ENCODE measurements at places on chromosomes 1 and 21.

DNA sequence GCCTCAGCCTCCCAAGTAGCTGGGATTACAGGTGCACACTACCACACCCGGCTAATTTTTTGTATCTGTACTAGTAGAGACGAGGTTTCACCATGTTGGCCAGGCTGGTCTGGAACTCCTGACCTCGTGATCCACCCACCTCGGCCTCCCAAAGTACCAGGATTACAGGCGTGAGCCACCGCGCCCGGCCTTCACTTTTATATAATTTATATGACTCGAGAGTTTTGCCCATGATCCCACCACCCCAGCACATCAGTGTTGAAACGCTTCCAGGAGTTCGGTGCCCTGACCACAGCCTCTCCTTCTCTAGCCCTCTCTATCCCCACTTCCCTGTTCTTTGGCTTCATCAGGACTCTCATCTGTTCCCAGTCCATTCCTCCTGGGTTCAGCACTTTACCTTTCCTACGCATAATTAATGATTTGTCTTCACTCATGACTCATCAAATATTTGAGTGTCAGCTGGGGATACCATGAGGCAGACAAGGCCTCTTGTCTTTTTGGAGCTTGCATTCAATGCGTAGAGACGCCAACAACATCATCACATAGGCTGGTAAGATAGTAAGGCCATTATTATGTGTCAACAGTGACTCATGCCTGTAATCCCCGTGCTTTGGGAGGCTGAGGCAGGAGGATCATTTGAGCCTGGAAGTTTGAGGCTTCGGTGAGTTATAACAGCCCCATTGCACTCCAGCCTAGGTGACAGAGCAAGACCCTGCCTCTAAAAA is 1.4 kb downstream of the PMF1 start:
- DNase-seq: no peak

GRCh38 chr21:31158789-31159581 is 120.7 kb upstream of the KRTAP19-8 start:
- DNase-seq: no peak

GRCh38 chr1:198873696-198874230 is 234.9 kb downstream of the PTPRC start:
- no peak for DNase-seq

GRCh38 chr1:59718989-59719360 is 95.8 kb upstream of the HOOK1 start:
- DNase-seq: no peak

DNA sequence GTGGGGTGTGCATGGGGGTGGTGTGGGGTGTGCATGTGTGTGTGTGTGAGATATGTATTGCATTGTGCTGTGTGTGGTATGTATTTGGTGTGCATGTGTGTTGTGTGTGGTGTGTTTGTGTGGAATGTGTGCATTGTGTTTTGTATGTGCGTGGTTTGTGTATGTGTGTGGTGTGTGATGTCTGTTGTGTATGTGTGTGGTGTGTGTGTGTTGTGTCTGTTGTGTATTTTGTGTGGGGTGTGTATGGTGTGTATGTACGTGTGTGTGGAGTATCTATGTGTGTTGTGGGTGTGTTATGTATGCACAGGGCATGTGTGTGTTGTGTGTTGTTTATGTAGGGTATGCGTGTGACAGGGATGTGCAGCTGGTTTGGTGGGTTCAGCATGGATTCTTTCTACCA is 67.8 kb upstream of the COG2 start:
- DNase-seq: no peak

All from stimulated activated CD4-positive, alpha-beta T cell treated with anti-CD3 and anti-CD28 coated beads, Interleukin-1b, Interleukin-23, amount 100 ng/mL, for 4 hours (primary cell).